ENCODE measurements at places on chromosomes 7 and 10.

DNA sequence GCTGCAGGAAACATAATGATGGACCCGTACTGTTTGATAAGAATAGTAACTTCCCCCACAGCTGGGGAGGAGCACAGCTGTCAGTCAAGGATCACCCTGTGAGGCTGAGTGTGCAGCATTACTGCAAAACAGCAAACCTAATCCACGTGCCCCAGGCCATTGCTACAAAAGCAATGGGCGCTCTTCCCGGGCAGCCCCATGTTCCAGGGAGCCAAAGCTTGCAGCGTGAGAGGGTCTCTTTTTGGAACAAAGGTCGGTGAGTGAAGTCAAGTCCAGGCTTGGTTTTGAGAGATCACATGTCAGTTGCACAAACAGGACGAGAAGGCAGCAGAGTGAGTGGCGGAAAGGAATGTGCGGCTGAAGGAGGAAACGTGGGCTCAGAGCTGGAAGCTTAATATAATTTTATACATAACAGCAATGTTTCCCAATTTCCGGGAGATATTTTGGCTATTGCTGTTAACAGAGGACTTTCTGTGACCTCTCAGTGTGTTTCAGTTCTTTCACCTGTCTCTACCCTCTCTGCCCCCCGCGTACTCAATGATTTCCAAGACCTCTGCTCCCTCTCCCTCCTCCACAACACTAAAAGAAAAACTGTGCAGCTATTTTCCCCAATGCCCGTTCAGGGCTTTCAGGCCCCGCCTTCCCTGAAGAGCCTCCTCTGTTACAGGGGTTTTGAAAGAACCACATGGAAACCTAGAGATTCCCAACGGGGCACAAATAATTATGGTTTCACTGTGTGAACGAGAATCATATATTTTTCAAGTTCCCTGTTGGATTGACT is 128.9 kb downstream of the MTPAP start:
- DNase-seq, result peak; percentile 79

DNA sequence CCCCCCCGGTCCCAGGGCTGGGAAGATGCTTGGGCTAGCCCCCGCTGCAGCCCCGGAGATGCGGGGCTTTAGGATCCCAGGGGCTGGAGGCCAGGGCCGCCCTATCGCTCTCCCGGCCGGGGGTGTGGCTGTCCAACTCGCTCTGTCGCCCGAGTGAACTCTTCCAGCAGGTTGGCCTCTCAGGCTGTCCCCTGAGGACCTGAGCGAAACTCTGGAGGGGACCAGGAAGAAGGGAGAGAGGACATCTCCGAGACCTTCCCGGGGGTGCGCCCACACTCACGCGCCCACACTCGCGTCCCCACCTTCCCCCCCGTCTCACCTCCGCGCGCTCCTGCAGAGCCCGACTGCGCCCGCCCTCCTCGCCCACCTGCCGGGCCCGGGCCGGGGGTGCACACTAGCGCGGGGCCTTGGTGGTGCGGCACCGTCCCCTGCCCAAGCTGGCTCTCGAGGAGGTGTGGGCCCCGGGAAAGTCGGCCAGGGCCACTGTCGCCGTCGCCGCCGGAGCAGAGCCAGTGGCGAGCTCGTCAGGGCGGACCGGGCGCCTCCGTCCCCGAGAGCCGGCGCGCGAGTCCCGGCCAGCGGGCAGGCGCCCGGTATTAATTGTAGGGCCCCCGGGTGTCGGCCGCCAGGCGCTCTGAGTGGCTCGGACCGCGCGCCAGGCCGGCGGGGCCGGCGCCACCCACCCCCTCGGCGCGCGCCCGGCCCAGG is 101.7 kb upstream of the SVIL start:
- DNase-seq, result no peak

DNA sequence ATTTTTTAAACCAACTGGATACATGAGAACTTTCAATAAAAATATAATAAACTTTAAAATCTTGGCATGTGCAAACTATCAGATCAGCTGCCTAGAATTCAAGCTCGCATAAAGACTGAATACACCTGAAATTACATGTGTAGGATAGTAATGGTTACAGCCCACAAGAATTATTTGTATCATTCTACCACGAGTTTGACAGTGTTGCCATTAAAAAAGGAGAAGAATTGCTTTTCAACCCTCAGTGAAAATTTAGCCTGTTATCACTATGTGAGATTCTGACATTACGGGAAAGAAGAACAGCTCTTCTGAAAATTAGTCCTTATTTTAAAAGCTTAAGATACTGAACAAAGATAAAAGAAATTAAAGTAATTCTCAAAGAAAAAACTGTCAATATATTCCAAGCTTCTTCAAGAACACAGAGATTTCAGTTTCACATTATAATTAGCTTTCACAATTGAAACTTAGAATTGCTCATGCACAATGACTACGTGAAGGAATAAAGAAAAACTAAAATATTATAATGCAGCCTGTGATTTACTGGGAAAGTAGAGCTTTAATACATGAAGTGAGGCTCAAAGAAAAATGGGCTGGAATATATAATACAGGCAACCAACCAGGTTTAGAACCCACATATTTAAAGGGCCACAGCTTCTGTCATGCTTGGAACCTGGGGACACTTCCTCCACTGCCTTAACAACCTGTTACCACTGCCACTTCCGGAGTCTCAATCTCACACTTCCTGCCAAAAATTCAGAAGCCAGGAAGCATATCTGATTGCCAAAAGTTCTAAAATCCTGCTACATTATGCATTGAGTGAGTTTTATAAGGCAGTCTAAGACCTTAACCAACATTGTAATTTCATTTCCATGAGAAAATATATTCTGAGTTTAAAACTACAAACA is 23.2 kb downstream of the TPK1 start:
- no peak for DNase-seq

DNA sequence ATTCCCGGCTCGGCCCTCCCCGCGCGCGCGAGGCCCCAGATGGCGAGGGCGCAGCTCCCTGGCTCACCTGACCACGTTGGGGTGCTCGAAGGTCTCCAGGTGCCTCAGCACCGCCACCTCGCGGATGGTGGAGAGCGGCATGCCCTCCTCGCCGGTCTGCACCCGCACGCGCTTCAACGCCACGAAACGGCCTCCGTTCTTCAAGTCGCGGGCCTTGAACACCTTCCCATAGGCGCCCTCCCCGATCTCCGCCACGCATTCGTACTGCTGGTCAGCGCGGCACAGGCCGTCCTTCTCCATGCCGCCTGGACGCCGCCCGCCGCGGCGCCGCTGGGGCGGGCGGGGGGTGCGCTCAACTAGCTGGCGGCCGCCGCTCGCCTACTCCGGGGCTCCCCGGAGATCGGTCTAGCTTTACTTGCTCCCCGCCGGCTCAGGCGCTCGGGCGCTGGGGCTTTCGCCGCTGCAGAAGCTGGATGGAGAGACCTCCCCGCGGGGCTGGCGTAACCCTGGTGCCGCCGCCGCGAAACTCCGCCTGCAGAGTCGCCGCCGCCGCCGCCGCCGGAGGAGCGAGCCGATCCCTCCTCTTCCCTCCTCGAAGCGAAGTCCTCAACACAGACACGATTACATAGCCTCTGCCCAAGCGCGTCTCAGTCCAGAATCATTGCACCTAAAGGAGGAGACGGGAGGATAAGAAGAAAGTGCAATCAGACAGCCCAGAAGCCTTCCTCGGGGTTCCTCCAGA is 3.2 kb downstream of the CDK6 start:
- peak; percentile 88 for DNase-seq

DNA sequence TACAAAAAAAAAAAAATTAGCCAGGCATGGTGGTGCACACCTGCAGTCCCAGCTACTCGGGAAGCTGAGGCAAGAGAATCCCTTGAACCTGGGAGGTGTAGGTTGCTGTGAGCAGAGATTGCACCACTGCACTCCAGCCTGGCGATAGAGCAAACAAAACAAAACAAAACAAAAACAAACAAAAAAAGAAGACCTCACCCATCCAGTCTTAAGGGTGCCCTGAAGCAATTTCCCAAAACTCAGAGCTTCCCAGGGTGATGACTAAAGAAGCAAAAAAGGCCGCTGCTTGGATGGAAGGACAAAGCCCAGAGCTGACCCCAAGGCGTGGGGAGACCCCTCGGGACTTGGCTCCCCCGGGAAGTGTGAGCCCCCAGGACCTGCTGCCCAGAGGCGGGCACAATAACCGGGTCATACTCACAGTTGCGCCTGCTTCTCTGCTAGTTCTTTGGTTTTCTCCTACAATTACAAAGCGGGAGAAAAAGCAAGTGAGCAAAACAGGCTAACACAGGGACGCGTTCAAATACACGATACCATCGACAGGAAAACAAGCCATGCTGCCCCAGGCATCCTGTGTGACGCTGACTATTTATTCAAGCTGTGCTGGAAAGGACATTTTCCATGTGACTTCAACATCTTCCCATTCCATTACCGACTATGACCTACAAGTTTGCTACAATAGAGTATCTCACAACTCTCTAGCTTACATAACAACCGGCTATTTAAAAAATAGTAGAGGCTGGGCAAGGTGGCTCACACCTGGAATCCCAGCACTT is 29.9 kb downstream of the PAPOLB start:
- DNase-seq, result no peak

DNA sequence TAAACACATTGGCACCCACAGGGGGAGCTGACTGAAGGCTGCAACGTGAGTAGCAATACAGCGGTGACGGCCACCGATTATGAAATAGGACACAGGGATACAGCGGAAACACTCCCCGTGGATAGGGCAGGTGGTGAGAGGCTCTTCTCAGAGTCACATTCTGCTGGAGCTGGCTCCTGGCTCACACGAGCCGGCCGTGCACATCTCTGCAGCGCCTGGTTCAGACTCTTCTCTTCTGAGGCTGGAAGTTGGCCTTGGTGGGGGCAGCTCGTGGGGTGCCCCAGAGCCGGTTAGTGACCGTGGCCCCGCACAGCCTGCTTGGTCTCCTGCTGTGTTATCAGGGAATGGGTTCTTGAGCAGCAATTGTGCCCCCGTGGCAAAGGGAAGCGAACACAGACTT is 61.3 kb upstream of the EN2 start:
- no peak for DNase-seq

GRCh38 chr10:22897371-22897770 is 30.5 kb upstream of the ARMC3 start:
- no peak for DNase-seq

DNA sequence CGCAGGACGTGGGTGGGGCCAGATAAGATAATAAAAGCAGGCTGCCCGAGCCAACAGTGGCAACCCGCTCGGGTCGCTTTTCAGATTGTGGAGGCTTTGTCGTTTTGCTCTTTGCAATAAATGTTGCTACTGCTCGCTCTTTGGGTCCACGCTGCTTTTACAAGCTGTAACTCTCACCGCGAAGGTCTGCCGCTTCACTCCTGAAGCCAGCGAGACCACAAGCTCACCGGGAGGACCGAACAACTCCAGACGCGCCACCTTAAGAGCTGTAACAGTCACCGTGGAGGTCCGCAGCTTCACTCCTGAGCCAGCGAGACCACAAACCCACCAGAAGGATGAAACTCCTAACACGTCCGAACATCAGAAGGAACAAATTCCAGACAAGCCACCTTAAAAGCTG is 286.6 kb upstream of the MAGI2 start:
- no peak for DNase-seq

All from NB4 (cell line).